ENCODE measurements at places on chromosomes 4 and X.

- DNase-seq: peak; percentile 28
Measured at GRCh38 chrX:48854898-48855297, 19.5 kb upstream of the PCSK1N start.

DNA sequence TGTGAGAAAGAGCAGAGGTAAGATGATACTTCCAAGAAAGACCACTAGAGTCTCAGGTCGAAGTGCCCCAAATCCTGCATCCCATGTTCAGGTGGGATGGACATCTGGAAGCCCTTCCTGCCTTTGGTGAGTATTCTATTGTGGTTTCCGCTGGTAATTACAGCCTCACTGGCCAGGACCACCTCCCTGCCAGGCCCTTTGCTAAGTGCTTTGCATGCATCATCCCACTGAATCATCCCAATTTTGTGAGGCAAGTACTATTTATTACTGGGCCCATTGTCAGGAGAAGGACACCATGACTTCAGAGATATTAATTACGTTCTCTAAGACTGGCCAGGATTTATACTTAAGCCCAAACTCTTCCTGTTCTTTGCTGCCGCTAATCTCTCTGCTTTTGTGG, 10.7 kb upstream of the PASD1 start:
- no peak for DNase-seq

DNA sequence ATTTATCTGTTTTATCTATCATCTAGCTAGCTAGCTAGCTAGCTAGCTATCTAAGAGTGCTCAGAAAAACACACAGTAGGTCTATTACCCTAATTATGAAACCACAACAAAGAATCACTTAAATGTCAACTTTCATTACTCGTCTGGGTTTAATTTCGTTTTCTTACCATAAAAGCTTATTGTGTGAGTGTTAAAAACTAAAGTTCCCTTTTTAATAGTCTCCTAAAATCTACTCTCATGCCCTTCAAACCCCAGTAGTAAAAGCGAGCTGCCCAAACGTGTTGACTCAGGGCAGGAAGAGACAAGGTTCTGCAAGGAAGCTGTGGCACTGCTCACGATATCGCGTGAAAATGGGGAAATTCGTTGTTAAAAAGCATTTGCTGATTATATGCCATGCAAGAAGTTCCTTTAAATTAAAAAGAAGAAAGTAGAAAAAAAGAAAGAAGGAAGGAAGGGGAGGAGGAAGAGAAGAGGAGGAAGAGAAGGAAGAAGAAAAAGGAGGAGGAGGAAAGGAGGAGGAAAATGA, 595 bp downstream of the MBNL3 start:
- peak; percentile 64 for DNase-seq

DNA sequence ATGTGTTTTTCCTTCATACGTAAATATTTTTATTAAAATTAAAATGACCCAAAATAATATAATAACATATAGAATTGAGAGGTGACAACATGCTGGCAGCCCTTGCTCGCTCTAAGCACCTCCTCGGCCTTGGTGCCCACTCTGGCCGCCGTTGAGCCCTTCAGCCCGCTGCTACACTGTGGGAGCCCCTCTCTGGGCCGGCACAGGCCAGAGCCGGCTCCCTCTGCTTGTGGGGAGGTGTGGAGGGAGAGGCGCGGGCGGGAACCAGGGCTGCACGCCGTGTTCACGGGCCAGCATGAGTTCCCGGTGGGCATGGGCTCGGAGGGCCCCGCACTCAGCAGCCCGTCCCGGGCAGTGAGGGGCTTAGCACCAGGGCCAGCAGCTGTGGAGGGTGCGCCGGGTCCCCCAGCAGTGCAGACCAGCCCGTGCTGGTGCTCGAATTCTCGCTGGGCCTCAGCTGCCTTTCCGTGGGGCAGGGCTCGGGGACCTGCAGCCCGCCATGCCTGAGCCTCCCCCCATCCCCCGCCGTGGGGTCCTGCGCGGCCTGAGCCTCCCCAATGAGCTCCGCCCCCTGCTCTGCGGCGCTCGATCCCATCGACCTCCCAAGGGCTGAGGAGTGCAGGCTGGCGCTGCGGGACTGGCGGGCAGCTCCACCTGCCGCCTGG, 222.3 kb downstream of the PTTG2 start:
- no peak for DNase-seq

DNA sequence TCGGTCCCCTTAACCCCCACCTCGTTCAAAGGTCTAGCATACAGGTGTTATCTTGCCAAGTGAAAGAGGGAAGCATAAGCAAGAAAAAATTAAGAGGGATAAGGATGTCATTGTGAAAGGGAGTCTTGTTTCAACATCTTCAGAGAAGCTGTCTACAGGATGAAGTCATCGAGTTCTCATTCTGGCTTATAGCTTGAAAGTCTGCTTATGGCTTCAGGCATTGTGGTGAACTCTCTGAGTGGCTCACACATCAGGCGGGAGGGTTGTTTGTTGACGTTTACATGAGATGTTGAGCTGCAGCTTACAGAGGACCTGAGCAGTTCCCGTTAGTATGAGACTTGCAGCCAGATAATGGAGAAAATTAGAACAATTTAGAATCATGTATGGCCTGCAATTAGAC, 16.6 kb downstream of the MAGEA9B start:
- DNase-seq: no peak

DNA sequence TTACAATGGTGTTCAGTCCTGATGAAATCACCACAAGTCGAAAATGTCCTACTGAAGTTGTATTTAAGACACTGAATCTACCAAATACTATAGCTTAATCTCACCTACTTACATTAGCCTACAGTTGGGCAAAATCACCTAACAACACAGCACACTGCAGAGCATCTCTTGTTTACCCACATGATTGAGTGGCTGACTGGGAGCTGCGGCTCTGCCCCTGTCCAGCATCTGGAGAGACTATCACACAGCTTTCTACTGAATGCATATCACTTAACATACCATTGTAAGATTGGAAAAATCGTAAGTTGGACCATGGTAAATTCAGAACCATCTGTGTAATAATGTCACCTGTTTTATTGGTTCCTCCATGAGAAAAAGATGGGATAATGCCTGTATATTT, 1083.2 kb upstream of the PCDH7 start:
- no peak for DNase-seq

Measured in hematopoietic multipotent progenitor cell treated with erythropoietin and hydrocortisone succinate and interleukin-3 and kit ligand, for 17 days (in vitro differentiated cells).